ENCODE measurements at places on chromosomes 3 and 15.

DNA sequence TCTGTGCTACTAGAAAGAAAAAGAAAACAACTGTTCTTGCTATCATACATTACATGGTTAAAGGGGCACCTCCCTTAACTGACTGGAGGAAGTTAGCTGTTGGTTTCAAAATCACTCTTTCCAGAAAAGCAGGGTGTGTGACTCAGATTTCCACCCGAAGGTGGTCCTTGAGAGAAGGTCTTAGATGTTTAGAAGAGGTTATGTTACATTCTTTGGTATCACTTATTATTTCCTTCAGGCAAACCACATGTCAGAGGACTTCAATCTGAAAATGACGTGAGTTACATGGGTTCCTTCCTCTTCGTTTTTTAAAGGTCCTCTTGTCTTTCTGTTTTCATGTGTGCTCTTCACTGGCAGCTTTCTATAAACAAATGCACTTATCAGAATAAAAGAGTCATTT is 307.9 kb upstream of the CBLB start:
- DNase-seq, result no peak

DNA sequence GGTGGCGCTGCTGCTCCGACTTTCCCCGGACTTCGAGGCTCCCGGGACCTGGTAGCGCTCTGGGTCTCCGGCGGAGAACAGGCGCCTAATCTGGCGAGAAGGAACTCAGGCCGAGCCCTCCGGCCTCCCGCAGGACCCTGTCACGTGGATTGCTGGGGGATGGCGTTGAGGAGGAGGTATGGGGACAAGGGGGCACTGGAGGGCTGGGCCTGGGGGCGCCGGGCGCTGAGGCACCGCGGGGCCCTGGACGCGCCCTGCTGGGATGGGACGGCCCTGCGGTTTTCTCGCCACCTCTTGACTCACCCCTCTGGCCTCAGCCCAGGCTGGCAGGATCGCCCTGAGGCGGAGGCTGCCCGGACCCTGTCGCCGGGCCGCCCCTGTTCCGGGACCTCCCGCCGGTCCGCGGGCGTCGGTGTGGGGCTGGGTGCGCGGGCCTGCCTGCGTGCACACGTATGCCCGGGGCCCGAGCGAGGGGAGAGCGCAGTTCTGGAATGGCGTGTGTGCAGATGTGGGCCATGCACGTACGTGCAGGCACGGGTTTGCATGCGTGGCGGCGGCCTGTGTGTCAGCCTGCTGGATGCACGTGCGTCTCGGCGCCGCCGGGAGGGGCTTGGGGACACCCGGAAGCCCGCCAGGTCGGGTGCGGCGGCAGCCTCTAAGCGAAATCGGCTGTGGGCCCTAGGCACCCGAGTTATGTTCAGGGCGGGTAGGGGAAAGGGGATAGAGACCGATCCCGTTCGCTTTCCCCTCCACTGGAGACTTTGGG is 752 bp downstream of the C15orf39 start:
- peak; percentile 75 for DNase-seq

DNA sequence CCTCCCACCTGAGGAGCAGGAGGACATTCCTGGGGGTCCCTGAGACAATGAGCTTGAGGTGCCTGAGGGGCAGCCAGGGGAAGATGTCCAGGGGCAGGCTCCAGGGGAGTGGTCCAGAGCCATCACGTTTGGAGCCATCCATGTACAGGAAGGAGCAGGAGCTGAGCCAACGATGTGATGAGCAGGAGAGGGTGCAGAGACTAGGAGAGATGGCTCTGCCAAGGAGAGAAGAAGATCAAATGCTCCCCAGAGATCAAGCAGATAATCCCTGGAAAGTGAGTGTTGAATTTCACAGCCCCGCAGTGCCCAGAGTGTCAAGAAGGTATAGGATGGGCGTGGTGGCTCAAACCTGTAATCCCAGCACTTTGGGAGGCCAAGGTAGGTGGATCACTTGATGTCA is 97.8 kb upstream of the HERC1 start:
- DNase-seq, result no peak

- DNase-seq, result no peak
Observed at GRCh38 chr15:94105760-94106159, 125.6 kb upstream of the MCTP2 start.

DNA sequence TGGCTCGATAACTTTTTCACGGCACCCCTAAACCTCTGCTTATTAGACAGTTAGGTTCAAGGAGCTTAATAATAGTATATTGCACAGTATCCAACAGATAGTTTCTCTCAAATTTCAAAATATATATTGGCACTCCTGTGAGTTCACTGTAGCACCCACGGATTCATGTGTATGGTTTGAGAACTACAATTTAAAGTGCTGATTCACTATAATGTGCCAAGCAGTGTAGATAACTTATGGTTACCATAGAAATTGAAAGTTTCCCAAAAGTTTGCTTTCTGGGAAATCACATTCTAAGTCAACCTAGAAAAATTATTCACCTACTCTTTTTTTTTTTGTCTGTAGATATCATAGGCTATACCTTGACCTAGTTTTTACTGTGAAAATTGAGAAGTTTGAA is 86.6 kb downstream of the GAP43 start:
- no peak for DNase-seq

DNA sequence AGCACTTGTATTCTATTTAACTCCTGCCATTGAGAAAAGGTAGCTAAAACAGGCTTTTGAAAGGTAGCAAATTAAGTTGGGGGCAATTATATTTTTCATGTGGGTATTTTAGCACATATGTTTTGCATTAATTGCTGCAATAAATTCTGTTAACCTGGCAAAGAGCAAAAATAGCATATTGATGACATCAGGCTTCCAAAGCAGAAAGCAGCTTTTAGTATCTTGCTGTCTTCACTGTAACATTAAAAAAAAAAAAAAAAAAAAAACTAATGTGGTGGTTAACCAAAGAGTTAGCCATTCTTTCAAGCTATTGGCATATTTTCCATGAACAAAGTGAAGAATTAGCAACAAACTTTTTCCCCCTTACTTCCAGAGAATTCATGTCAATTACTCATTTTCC is 9.1 kb downstream of the EPHA3 start:
- no peak for DNase-seq

- no peak for DNase-seq
Observed at GRCh38 chr15:29270169-29270955, 740 bp upstream of the NSMCE3 start.

DNA sequence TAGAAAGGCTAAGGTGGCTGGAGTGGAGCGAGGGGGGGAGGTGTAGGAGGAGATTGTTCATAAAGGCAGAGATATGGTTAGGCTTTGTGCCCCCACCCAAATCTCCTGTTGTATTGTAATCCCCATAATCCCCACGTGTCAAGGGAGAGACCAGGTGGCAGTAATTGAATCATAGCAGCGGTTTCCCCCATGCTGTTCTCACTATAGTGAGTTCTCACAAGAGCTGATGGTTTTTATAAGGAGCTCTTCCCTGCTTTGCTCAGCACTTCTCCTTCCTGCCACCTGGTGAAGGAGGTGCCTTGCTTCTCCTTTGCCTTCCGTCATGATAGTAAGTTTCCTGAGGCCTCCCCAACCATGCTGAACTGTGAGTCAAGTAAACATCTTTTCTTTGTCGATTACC is 64.7 kb upstream of the CFAP161 start:
- DNase-seq, result no peak

DNA sequence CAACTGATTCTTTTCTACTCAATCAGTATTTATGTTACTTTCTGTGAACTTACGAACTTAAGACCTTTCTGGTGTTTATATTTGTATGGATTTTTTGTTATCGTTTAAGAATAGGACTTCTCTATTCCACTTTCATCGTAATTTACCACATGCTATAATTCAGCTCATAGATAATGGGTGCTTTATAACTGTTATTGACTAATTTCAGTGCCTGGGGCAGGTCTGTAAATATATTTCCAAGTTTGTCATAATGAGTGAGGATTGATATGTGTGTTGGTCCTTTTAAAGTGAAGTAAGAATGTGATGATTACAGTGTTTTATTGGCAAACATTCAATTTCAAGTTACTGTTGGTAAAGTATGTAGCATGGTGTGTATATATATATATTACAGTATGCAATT is 1.8 kb upstream of the NAALADL2 start:
- DNase-seq, result no peak

- no peak for DNase-seq
Observed at GRCh38 chr15:68565726-68566125, 13.1 kb upstream of the CORO2B start.

- no peak for DNase-seq
Observed at GRCh38 chr3:135083756-135084155, 288.7 kb downstream of the EPHB1 start.

- DNase-seq, result no peak
Observed at GRCh38 chr3:114827495-114827894, 319.6 kb downstream of the ZBTB20 start.

DNA sequence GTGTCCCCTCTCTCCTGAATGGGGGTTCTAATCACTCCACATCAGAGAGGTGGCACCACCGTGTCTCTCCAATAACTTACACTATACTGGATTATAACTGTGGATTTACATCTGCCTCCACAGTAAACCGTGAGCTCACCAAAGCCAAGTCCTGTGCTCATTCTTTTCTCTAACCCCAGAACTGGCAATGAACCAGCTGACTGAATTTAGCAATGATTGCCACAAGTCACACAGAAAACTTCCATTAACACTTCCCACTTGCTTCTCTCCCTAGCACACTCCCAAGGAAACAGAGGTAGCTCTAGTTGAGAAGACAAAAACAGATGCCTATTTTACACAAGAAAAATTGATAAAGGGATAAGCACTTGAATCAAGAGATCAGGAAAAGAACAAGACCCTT is 361.3 kb downstream of the ULK4 start:
- DNase-seq, result no peak

GRCh38 chr3:37909067-37909911 is 47.6 kb downstream of the CTDSPL start:
- no peak for DNase-seq

DNA sequence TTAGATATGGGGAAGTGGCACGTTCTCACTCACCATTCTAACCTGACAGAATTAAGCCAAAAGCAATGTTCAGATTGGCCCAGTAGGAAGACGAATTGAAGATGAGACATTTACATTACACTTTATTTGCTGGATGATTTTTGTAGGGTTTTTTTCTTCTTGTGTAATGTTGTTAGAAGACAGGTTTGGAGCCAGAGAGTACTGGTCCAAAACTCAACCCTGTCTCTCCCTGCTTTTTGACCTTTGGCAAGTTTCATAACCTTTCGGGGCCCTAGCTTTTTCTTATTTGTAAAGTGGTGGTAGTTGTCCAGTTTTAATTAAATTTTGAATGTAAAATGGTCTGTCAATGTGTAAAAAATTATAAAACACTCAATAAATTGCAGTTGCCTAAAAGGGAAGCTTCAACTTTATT is 29.5 kb downstream of the PDE8A start:
- DNase-seq, result no peak

DNA sequence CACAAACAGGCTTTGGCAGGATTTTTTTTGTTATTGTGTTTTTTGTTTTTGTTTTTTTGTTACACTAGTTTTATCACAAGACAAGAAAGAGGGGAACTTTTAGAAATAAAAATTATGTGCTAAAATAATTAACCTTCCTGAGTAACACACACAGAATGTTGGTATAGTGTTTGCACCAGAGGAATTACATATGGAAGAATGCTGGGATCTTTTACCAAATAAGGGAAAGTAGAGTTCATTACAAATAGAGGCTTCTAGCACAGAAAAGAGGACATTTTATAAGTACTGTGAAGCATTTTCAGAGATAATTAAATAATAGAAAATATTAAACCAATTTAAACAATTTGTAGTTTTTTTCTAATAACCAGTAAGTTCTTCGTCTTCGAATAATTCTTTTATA is 116.0 kb downstream of the IGF1R start:
- DNase-seq, result no peak

GRCh38 chr15:60526127-60526616 is 47.2 kb upstream of the ICE2 start:
- DNase-seq, result no peak

DNA sequence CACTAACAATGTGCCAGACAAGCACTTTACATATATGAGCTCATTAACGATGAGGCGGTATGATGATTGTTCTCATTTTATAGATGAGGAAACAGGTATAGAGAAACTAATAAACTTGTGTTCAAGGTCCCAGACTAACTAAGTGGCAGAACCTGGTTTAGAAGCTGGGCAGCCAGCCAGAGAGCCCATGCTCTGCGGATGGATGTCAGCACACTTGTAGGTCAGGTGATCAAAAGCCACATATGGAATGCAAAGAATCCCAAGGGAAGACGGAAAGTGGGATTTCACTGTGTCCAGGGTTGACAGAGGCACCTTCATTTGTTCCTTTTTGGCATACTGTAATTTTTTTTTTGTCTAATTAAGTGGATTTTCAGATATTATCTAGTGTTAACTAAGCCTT is 103.7 kb downstream of the EFL1 start:
- no peak for DNase-seq

- DNase-seq, result no peak
Observed at GRCh38 chr3:32643816-32644215, 41.2 kb upstream of the CNOT10 start.

- DNase-seq, result no peak
Observed at GRCh38 chr3:60935709-60936108, 315.5 kb downstream of the FHIT start.

- DNase-seq, result no peak
Observed at GRCh38 chr3:141643796-141644195, 94.3 kb upstream of the RNF7 start.

DNA sequence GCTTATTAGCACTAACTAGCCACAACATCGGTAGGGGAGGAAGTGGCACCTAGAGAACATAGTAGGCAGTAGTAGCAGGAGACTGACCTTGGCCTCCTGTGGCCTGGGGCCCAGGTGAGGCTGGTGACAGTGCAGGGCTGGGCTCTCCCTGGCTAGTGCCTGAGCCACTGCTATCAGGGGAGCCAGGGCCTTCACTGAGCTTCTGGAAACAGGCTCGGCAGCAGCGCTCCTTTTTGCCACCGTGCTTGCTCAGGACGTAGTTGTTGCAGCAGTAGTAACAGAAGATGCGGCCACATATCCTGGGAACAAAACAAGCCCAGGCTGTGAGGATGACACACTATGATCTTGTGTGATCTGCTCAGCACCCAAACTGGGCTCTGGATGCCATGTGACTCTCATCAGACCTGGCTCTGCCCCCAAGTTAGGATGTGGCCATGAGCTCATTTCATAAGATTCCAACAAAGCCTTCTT is 15.1 kb downstream of the CXCR6 start:
- DNase-seq, result no peak

DNA sequence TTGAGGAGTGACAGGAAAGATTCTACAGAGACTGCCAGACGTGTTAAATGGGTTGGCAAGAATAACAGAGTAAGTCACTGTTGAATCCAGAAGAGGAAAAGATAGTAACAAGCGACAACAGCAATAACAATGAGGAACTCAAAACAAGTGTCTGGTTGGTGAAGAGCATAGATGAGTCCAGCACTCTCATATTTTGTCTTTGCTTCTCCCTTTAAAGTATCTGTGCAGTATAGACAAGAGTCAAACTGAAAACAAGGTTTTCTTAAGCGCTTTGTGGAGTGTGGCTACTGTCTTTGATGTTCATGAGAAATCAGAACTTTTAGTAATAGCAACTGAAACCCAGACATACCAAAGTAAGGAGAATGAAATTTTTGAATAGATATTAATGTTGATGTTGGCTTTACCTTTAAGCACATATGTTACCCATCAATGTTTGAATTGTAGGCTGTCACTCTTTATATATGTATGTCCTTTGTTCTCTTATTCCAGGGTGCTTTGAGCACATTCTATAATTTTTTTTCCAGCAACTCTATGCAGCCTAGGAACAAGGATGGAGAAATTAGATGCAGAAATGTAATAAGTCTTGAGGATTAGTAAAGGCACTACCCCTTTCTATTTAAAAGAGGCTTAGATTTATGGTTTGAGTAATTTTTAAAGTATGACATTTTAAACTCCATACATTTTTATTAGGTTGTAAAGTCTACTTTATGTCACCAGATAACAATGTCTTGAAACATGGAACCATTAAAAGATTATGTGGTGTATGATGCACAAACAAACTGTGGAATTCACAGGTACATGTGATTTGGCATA is 185.5 kb downstream of the NFKBIZ start:
- no peak for DNase-seq
